ENCODE measurements at places on chromosomes 1 and 21.

DNA sequence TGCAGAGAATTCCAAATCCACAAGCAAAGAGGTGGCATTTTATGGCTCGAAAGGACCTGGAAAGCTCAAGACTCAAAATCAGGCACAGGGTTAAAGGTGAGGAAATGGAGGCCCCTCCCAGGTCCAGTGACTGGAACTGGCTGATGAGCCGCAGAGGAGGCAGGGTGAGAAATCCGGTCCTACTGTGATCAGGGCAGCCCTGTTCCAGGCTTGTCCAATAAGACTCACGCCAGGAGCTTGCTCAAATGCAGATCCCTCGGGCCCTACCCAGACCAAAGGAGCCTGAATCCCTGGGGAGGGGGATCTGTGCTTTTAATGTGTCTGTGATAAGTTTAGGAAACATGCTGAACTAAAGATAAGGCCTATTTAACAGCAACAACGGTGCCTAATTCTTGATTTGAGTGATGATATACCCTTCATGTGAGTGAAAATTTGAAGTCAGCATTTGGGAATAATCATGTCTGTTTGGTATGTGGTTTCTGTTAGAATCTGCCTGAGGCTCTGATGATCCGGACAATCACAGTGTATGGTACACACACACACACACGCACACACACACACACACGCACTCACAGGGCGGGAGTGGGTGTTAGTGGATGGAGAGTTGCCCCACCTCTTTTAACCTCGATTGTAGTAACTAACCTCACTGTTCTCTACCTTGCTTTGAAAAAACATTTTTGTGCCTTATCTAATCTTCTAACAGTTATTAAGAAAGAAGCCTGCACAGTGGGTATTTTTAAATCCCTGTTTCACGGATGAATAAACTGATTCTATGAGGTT is 54.1 kb upstream of the LYST start:
- DNase-seq = no peak

GRCh38 chr21:32083197-32083596 is 195.7 kb downstream of the MIS18A start:
- DNase-seq = no peak

GRCh38 chr1:14180738-14181137 is 417.7 kb upstream of the KAZN start:
- no peak for DNase-seq

- DNase-seq = no peak
These were observed 2.2 kb upstream of the TSEN15 start for GRCh38 chr1:184049291-184049690.

DNA sequence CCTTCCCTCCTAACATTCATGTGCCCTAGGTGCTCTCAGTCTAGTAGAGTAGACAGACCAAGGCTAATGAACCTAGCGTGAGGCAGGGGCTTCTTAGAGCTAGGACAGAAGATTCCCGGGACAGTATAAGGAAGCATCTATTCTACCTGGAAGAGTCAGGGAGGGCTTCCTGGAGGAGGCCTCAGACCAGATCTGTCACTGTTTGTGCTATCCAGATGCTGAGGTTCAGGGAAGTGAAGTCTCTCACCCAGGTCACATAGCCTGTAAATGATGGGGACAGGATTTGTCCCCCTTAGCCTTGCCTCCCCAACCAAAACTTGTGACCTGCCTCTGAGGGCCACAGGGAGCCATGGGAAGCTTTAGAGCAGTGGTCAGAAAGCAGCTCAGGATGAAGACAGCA is 20.7 kb downstream of the ACTL8 start:
- DNase-seq = no peak

DNA sequence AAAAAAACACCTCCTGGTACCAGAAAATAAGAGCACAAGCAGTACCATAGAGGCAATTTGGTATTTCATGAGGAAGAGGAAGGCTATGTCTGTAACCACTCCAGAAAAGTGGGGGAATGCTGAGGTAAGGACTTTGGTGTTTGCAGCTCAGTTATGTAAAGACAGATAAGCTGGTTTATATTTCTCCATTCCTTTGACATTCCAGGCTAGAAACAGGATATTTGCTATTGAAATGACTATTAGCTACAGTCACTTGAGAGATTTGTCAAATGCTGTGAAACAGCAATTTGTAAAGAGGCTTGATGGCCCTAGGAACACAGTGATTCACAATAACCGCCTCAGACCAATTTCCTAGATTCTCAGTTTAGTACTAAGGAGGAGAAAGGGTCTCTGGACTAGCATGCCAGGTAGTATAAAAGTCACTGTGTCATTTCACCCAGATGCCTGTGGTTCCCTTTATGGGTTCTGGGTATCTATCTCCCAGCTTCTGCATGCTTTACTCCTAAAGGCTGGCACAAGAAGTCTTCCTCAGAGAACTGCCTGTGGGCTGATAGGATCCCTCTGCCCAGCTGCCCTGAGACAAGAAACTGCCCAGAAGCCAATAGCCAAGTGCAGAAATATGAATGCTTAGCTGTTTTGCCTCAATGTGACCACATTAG is 80.5 kb downstream of the VCAM1 start:
- no peak for DNase-seq

DNA sequence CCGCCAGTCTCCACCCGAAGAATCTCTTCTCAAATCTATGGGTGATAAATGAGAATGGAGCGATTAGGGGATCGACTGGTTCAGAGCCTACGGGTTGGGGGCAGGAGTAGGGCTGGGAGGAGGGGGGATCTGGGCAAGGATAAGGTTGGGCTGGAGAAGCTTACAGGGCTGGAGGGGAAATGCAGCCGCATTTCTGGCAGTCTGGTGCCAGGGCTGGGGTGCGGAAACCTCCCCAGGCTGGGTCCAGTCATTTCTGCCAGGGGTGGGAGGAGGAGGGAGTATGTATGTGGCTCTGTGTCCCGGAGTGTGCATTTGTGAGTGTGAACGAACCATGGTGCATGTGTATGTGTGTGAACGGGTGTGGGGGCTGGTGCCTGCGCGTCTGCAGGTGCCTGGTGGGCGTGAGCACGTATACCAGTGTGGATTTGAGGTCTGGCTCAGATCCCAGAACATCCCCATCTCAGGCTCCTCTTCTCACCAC is 10.2 kb downstream of the C1orf216 start:
- DNase-seq = no peak

GRCh38 chr1:31444725-31445448 is 31.9 kb downstream of the SERINC2 start:
- DNase-seq = no peak
